SIG-M5 (cell line): ENCODE measurements at places on chromosomes 12 and 14.

GRCh38 chr12:10574307-10574706, 39.1 kb downstream of the MAGOHB start:
- no peak for DNase-seq

GRCh38 chr12:68236421-68237059, 10.9 kb upstream of the IL26 start:
- DNase-seq = no peak

- no peak for DNase-seq
These were observed 421 bp upstream of the RBMS2 start for GRCh38 chr12:56521209-56521589.

- DNase-seq = no peak
These were observed 5.5 kb downstream of the ASCL1 start for GRCh38 chr12:102962986-102963385.

DNA sequence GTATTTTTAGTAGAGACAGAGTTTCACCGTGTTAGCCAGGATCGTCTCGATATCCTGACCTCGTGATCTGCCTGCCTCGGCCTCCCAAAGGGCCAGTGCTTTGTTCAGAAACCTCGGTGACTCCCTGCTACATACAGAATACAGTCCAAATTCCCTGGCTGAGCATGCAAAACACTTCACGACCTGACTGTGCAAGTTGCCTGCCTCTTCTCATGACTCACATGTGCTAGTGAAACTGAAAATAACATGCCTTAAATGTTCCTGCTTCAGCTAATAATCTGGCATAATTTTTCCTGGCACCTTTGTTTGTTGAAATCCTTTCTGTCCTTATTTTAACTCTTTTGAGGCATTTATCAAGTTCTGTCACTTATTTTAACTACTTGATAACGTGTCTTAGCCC, 8.2 kb downstream of the DMAC2L start:
- no peak for DNase-seq

GRCh38 chr14:92040431-92041051, 682 bp upstream of the TRIP11 start:
- no peak for DNase-seq

GRCh38 chr14:23570806-23571483, 3.4 kb upstream of the AP1G2 start:
- no peak for DNase-seq

- DNase-seq = no peak
These were observed 9.9 kb upstream of the WNT5B start for GRCh38 chr12:1619159-1619558.

GRCh38 chr12:78778339-78778738, 86.2 kb upstream of the SYT1 start:
- no peak for DNase-seq

GRCh38 chr14:20035449-20035848, 389 bp downstream of the OR4K13 start:
- no peak for DNase-seq

- DNase-seq = no peak
These were observed 23.1 kb downstream of the AMN start for GRCh38 chr14:102945346-102946130.

GRCh38 chr14:105938055-105938863, 411.9 kb downstream of the TMEM121 start:
- no peak for DNase-seq

DNA sequence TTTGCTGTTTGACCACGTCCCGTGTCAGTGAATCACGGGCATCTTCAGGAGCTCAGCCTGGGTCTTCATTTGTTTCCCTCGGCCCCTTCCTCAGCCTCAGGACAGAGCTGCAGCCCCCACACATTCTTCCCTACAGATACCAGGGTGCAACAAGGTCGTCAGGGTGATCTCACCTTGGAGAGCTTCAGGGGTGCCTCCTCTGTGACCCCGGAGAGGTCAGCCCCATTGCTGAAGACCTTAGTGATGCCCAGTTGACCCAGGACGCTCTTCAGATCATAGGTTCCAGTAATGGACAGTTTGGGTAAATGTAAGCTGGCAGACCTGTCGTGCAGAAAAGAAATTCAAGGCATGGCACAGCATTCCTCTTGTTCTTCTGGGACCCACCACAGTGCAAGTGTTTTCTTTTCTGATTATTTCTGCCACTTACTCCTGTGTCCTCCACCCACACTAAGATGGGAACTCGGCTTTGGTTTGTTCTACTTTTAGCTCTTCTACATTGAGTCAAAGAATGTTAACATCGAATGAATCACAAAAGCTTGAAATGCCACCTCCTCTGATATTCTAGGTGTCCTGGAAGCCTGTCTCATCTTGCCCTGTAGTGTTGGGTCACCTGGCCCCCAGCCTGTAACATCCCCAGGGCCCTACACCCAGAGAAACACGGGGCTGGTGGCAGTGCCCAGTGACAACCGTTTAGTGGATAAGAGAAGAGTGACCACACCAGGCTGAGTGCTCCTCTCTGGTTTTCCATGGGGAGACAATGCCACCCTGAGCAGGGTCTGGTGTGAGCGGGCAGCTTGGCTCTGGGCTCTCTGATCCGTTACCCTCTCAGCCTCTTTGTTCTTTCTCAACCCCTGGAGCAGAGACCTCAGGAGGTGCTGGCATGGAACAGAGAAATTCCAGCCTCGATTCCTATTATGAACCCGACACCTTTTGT, 8.8 kb downstream of the SERPINA1 start:
- no peak for DNase-seq

DNA sequence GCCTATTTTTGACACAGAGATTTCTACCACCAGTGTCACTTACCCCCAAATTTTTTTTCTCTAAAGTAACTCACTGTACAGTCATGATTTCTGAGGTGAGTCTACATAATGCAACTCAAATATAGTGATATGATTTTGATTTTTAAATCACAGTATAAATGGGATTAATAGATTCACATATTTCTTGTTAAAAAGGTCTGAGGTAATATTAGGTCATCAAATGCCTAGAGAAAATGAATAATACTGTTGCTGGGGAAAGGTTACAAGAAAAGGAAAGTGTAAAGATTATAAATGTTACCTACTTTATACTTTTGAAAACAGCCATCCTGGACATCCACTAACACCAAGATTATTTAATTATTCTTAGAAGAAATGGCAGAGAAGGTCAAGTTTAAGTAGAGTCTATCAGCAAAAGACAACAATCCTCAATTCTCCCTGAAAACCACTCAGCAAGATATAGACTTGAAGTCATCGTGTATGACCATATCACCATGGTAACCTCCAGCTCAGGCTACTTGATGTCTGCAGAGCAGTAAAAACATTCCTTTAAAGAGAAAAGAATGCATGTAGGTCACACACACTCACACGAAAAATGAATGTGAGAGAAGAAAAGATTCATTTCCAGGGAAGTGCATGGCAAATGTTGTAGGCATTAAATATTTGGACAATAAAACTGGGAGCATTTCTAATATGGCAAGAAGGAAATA, 58.7 kb downstream of the CCDC59 start:
- no peak for DNase-seq

- DNase-seq = no peak
These were observed 14.3 kb downstream of the CEP170B start for GRCh38 chr14:104879201-104879982.

DNA sequence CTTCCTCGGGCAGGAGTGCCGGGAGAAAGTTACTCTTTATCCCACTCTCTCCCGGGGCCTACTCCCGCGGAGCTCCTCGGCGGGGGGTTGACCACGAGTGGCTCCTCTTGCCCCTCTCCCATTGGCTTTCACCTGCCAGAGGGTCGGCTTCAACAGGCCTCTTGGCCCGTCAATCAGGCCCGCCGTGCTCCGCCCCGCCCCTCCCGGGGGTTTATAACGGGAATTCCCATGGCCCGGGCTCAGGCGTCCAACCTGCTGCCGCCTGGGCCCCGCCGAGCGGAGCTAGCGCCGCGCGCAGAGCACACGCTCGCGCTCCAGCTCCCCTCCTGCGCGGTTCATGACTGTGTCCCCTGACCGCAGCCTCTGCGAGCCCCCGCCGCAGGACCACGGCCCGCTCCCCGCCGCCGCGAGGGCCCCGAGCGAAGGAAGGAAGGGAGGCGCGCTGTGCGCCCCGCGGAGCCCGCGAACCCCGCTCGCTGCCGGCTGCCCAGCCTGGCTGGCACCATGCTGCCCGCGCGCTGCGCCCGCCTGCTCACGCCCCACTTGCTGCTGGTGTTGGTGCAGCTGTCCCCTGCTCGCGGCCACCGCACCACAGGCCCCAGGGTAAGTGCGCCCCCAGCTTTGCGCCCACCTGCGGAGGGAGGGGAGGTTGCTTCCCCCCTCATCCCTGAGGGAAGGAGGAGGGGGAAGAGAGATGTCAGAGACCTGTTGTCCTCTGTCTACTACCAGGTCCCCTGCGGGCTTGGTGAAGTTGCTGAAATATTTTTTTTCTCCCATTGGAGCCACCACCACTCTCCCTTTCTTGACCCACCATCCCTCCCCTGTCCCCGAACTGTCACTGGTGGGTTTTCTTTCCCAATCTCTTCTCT, at the start of gene SMOC1:
TSS of gene SMOC1 (plus strand) at position 242 of the 869 bp plus-strand sequence. CDS start at position 505, 263 bp downstream.
- no peak for DNase-seq

DNA sequence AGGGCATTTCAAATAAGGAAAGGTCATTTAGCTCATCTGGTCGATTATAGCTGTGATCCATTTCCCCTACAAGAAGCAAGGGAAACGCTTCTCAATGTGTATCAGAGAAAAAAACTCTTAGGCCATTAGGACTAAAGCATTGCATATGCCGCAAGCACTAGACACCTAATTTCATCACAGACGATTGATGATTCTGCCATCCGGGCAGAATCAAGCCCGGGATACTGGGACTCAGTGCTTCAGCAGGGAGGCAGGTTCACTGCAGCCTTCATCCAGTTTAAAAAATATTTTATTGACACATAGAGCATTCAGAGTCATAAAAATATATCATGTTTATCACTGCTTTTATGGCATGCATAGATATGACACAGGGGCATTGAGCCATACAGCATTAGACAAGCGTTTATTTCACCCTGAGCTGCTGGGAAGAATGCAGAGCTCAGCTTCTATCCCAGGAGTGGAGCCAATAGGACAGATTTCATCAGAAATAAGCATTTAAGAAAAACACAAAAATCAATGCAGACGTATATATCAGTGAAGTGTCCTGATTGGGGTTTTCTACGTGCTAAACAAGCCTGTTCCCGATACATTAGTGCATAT, 806.9 kb downstream of the GALC start:
- DNase-seq = no peak

GRCh38 chr14:104395276-104395675, 184.3 kb upstream of the C14orf180 start:
- DNase-seq = no peak

GRCh38 chr14:64463195-64463594, 2.1 kb upstream of the AKAP5 start:
- DNase-seq = no peak

DNA sequence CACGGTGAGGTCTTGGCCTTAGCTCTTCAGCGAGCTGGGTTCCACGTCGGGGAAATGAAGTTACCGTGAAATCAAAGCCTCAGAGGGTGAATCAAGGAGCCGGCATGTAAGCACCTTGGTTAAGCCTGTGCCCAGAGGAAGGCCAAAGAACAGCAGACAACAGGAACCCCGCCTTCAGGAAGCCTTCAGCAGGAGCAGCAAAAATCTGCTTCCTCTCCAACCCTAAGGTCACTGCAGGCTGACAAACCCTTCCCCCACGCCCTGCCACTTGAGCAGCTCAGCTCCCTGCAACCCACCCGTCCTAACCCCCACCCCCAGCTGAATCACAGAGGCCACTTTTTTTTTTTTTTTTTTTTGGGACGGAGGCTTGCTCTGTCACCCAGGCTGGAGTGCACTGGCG, 72.9 kb upstream of the LTA4H start:
- DNase-seq = no peak

GRCh38 chr12:104959335-104959841, 1.3 kb upstream of the SLC41A2 start:
- DNase-seq = no peak

- no peak for DNase-seq
These were observed 399.0 kb downstream of the NAV3 start for GRCh38 chr12:78229591-78230101.

DNA sequence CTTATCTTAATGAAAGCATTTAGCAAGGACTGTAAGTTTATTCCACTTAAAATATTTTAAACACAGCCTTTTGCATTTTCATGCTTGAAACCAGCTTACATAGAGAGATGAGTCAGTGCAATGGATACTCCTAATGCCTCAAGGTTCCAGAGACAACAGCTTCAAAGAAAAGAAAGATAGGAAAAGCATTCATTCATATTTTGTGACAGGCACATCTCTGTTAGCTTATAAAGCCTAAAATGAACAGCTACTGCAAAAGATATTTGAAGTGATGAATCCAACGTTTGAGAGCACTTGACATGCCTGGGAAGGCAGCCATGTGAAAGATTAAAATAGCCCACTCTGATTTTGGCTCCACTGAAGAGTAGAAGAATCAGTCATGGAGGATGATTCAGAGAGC, 814.5 kb downstream of the RPS29 start:
- no peak for DNase-seq

- no peak for DNase-seq
These were observed 13.2 kb upstream of the SALL2 start for GRCh38 chr14:21539189-21539940.

GRCh38 chr12:62817556-62818271, 117.2 kb downstream of the PPM1H start:
- no peak for DNase-seq

DNA sequence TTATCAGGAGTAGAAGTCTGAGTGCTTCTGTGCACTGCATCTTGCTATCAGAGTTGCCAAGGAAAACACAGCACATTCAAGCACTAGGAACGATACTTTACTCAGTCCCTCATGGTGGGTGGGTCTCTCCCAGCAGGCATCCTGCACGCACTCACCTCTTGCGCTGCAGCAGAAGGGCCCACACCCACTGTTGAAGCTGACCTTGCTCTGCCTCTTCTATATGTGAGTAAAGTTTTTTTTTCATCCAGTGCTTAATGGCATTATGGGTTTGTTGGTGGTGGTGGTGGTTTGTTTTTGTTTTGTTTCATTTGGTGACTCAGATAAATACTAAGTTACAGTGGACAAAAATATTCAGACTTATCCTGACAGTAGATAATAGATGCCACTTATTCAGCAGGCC, 348.5 kb downstream of the EGLN3 start:
- DNase-seq = no peak

- DNase-seq = no peak
These were observed 57.4 kb downstream of the ATP2B1 start for GRCh38 chr12:89651192-89651591.

DNA sequence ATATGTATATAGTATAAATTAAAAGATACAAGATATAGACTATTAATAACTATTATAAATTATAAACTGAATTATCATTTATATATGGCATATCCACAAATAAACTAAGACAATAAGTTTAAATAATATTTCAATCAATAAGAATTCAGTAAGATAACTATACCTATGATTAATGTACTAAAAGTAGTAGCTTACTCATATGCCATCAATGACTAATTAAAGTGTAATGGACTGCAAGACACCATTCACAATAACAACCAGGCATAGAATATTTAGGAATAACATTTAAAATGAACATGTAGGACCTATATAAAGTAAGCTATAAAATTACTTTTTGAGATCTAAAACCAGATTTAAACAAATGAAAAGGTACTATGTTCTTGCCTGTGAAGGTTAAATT, 18.8 kb downstream of the KCNC2 start:
- DNase-seq = no peak

DNA sequence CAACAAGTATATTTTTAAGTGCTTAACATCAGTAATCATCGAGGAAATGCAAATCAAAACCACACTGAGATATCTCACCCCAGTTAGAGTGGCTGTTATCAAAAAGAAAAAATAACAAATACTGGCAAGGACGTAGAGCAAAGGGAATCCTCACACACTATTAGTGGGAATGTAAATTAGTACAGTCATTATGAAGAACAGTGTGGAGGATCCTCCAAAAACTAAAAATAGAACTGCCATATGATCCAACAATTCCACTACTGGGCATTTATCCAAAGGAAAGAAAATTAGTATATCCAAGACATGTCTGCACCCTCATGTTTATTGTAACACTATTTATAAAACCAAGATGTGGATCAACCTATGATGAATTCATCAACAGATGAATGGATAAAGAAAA, 149.0 kb upstream of the PWP1 start:
- DNase-seq = no peak
